ENCODE measurements at places on chromosomes 11 and 22. TPM values are rescaled to one million over a fixed set of nuclear protein-coding genes. Genes with fewer than 3 reads are reported as not detected.

Gene CSRP3
- not detected for total RNA-seq

Gene OR5D13
- not detected for total RNA-seq

Gene ADM2
- 0.95 TPM for total RNA-seq

Gene MYO7A
- 0.27 TPM for total RNA-seq

Gene PHLDB1
- total RNA-seq, result 59.2 TPM

GRCh38 chr22:50218153-50218995 lies 17.6 kb downstream of the SELENOO start:
- DNase-seq, result no peak

DNA sequence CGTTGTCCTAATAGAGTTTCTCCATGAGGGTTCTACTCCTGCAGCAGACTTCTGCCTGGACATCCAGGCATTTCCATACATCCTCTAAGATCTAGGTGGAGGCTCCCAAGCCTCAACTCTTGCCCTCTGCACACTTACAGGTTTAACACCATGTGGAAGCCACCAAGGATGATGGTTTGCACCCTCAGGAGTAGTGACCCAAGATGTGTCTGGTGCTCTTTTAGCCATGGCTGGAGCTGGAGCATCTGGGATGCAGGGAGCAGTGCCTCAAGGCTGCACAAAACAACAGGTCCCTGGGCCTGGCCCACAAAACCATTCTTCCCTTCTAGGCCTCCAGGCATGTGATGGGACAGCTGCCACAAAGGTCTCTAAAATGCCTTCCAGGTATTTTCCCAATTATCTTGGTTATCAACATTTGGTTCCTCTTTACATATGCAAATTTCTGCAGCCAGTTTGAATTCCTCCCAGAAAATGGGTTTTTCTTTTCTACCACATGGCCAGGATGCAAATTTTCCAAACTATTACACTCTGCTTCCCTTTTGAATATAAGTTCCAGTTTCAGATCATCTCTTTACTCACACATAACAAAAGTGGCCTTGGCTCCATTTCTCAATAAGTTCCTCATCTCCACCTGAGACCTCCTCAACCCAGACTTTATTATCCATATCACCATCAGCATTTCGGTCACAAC lies 69.5 kb upstream of the GNAZ start:
- no peak for DNase-seq

- peak; percentile 52 for DNase-seq
Observed at GRCh38 chr11:5291207-5291838, 10.4 kb downstream of the OR51B4 start.

- no peak for DNase-seq
Observed at GRCh38 chr22:38346506-38346905, 29.3 kb upstream of the CSNK1E start.

DNA sequence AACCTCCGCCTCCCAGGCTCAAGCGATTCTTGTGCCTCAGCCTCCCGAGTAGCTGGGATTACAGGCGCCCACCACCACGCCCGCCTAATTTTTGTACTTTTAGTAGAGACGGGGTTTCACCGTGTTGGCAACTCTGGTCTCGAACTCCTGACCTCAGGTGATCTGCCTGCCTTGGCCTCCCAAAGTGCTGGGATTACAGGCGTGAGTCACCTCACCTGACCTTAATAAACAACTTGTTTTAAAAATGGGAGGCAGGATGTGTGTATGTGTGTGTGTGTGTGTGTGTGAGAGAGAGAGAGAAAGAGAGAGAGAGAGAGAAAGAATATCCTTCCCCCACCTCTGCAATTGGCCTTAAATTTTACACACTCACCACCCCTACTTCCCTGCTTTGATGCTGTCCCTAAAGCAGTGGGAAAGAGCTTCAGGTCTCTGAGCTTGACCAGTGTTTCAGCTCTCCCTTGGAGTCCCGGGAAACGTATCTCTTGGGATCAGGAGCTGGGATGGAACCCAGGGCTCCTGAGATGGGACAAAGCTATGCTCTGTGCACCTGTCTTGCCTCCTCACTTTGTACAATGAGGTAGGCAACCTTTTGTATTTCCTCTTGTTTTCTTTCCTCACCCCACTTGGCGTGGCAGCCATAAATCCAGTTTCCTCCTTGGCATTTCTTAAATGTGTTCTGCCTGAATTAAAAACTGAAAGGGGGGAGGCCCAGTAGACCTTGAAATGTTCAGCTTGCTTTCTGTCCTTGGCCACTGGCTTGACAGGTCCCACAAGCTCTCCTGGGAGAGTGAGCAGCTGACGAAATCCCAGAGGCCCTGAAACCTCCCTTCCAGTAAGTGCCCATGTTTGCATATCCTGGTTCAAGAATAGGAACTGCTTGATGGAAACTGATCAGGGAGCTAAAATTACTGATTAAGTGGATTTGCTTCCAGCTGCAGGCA lies 17.8 kb upstream of the XBP1 start:
- DNase-seq, result no peak

DNA sequence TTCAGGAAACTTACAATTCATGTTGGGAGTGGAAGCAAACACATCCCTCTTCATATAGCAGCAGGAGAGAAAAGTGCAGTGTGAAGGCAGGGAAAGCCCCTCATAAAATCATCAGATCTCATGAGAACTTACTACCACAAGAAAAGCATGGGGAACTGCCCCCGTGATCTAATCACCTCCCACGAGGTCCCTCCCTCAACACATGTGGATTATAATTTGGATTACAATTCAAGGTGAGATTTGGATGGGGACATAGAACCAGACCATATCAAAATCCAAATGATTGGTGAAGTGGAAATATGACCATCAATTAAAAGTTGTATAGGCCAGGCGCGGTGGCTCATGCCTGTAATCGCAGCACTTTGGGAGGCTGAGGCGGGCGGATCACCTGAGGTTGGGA lies 1268.0 kb downstream of the JRKL start:
- DNase-seq, result no peak

- DNase-seq, result peak; percentile 48
Observed at GRCh38 chr11:86291466-86292262, 10.4 kb upstream of the HIKESHI start.

DNA sequence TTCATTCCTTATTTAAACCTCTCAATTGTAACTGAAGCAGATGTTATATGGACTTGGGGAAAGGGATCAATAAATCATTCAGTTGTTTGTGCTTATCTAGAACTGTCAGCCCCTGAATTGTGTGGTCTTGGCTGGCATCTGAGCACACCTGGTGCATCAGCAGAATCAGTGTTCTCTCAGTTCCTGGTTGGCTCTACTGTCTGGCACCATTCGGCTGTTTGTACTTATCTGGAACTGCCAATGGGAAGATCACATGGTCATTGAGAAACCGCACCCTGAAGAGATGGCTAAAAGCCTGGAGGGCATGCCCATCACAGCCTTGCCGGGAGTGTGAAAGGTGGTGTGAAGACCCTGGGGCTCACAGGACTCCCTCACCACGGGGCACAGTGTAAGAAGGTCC lies 37.1 kb upstream of the EHF start:
- no peak for DNase-seq

DNA sequence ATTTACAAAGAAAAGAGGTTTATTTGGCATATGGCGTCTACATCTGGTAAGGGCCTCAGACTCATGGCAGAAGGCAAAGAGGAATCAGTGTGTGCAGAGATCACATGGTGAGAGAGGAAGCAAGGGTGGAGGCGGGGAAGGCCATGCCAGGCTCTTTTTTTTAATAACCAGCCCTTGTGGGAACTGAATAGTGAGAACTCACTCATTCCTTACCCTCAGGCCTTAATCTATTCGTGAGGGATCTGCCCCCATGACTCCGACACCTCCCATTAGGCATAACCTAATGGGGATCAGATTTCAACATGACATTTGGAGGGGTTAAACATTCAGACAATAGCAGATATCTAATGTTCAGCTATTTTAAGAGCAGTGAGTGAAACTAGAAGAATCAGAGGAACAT lies 55.7 kb downstream of the ATM start:
- no peak for DNase-seq

DNA sequence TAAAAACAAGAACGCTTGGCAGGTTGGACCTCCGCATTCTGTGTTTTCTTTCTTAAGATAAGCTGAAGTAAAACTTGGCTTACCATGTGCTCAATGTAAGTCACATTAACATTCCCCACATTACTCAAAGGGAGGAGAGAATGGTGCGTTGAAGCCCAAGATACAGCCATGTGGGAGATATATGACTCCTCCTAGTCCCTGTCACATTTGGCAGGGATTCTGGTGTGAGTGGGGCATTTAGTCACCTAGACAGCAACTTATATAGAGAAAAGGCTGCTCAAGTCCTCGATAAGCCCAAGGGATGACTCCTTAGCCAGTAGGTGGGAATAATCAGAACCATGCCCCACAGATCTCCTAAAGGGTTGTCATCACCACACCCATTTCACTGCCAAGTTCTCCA lies 4.6 kb downstream of the PRSS23 start:
- DNase-seq, result no peak

DNA sequence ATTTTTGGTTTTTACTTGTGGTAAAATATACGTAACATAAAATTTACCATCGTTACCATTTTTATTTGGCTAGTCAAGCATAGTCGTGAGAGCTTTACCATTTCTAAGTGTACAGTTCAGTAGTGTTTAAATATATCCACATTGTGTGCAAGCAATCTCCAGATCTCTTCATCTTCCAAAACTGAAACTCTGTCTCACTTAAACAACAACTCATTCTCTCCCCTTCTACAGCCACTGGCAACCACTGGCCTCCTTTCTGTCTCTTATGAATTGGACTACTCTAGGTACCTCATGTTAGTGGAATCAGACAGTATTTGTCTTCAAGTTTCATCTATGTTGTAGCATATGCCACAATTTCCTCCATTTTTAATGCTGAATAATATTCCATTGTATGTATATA lies 37.4 kb downstream of the SMC1B start:
- DNase-seq, result no peak

Measured in foreskin keratinocyte (primary cell).